Activated CD4-positive, alpha-beta memory T cell treated with anti-CD3 and anti-CD28 coated beads, Interleukin-2, amount 10 ng/mL, durations not matched to agents 7 days and 5 days (primary cell): ENCODE measurements at places on chromosomes 12 and 14.

- DNase-seq: no peak
These were observed 124.1 kb downstream of the ESRRB start for GRCh38 chr14:76500011-76500410.

- no peak for DNase-seq
These were observed 212.6 kb downstream of the PCNX1 start for GRCh38 chr14:71119832-71120231.

GRCh38 chr12:120468821-120469449, 613 bp downstream of the SRSF9 start:
- DNase-seq: no peak

DNA sequence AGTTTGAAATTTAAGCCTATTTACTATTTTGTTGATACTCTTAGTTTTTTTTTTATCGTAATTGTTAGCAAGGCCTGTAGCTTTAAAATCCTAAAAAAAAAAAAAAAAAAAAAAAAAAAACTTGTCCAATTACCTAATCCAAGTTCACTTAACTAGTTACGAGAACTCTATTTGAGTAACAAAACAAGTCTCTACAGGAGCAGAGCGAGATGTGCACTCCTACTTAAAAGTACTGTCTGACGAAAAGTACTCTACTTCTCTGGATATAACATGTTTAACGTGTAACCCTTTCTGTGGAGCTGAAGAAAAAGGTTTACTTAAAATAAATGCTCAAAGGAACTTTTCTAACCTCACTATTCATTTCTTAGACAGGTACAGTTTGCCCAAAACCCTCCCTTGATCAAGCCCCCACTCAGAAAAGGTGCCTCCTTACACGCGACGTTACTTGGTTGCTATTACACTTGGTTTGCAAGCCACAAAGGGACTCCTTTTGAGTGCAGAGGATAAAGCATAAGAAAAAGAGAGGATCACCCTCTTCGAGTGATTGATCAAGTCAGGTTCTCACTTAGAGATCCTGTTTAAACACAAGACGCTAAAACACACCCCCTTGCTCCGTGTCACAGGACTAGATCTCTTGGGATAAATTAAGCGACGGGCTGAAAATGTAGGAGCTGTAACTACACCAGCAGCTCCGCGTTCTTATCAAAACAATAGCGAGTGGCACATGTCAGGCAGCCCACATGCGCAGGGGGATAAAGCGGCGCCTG, 2.2 kb downstream of the BAZ1A start:
- DNase-seq: no peak

GRCh38 chr14:20438664-20439063, 2.7 kb upstream of the KLHL33 start:
- no peak for DNase-seq
